ENCODE measurements at places on chromosomes 7 and 10.

DNA sequence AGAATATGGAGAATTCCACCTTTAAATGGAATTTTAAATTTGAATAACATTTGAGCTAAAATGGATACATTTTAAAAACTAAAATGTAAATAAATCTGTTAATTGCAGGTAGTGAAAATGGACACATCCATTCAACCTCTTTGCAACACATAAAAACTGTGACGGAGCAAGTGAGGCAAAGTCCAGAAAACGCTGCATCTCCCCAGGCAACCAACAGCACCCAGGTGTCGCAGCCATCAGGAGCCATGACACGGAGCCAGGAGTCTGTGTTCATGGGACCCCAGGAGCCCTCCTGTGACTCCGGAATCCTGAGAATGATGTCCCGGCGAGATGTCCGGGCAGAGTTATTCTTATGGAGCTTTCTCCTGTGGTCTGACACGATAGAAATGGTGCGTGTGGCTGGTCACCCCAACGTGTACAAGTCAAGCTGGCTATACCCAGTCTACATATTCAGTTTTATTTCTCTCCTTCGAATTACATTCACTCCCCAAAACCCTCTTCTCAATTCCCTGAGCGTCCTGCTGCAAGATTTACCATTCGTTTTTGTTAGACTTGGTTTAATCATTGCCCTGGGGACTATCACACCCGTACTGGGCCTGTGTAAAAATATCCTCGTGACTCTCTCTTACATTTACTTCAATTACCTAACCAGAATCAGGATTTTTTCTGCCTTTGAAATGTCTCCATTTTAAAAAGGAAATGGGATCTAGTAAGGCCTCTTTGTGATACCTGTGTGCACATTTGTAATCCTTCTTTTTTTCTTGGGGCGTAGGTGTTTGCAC, 13.1 kb upstream of the MRC1 start:
- no peak for DNase-seq

GRCh38 chr10:78300526-78300925, 266.9 kb downstream of the RPS24 start:
- DNase-seq = no peak

DNA sequence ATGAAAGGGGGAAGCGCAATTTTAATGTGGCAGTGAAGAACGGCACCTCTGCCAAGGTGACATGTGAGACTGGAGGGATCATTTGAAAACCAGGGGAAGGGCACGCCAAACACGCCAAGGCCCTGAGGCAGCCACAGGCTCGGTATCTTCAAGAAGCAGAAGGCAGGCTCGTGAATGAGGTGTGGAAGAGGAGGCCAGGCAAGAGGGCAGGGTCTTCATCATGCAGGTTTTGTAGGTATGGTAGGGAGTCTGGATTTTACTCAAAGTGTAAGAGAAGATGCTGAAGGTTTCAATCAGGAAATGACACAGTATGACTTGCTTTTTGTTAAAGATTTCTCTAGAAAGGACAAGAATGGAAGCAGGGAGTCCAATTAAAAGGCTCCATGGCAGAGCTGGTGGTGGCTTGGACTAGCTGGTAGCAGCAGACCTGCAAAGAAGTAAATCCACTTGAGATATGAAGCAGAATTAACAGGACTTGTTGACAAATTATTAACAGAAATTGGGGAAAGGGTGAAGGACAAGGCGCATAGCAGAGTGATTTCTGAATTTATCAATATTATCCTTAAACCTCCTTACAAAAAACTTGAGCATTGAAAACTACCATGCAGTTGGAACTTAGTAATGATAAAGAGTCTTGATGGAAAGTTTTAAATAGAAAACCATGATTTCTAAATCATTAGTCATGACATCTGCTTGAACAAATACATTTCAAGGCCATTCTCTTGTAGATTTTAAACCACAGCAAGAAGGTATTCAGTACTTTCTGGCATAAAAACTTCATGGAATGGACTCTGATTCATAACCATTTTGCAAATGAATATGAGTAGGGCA, 70.4 kb downstream of the COA1 start:
- DNase-seq = no peak

DNA sequence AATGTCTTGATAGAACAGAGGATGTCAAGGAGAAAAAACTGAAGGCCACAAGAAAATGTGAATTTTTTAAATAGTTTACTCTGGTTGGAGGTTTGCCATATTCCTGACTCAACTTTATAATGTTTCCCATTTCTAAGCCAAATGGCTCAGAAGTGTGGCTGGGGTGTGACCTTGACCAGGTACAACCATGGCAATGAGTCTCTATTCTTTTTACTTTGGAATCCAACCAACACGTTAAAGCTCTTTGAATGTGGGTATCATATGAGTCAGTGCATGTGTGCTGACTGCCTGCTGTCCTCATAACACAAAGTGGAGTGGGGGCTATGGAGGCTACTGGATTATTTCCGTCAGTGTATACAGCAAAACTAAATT, 33.5 kb upstream of the DLD start:
- DNase-seq = no peak

GRCh38 chr10:97215619-97216260, 30.0 kb upstream of the SLIT1 start:
- no peak for DNase-seq

DNA sequence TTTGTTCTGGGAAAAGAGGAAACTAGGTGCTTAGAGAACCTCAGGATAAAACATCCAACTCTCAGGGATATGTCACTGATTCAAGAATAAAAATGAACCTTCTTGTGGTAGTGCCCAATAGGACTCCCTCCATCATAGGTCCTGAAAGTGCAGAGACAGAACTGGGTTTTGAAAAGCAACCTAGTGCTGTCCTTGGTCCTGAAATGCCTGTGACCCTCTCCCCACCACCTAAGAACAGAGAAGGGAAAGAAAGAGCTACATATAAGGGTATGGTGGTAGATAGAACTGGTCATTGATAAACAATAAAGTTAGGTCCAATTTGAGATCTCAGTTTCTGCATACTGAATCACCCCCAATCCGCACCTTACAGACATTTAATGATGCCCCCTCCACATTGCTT, 953.3 kb downstream of the XPNPEP1 start:
- no peak for DNase-seq

Data from CD4-positive, alpha-beta T cell treated with Interleukin-1 beta for 1 hour (primary cell).